NCI-H2171 (cell line): ENCODE measurements at places on chromosomes 6 and 20.

DNA sequence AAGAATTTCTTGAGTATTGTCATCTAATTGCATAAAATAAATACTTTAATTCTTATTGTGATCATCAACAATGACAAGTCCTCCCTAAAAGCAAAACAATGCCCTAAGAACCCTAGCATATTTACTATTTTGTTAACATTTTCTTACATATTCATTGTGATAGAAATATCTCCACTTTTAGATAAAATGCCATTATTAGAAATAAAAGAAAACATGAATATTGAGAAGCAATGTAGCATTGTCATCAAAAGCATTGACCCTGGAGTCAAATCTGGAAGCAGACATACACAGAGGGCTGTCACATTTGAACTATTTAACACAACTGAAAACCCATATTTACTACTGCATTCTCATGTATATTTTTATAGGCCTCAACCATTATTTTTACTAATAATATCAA is 257.7 kb downstream of the SYNE1 start:
- no peak for DNase-seq

- DNase-seq = no peak
These were observed 51.8 kb downstream of the UTRN start for GRCh38 chr6:144336900-144337299.

- no peak for DNase-seq
These were observed 37.6 kb upstream of the ZBP1 start for GRCh38 chr20:57657535-57658446.

GRCh38 chr6:113464960-113465359 is 392.2 kb upstream of the MARCKS start:
- DNase-seq = no peak

DNA sequence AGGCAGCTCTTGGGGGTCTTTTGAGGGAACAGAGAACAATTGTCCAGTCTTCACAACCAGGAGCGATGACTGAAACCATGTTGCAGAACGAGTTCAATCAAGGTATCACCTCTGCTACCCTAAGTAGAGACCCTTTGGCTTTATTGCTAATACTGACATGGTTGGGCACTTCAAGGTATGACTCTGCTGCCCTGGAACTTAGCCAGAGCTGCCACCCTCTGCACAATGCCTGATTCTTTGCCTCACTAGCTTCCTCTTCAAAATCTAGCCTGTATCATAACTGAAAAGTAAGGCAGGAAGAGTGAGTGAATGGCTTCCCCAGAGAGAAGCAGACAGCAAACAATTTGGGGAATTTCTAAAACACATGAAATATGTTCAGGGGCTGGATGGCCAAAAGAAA is 592.7 kb upstream of the NRSN1 start:
- DNase-seq = no peak

- no peak for DNase-seq
These were observed 208.7 kb downstream of the PHF3 start for GRCh38 chr6:63844287-63844686.

- no peak for DNase-seq
These were observed 96.2 kb downstream of the EYA4 start for GRCh38 chr6:133337308-133337707.

- no peak for DNase-seq
These were observed 25.8 kb upstream of the RTF2 start for GRCh38 chr20:56442389-56443365.

- DNase-seq = no peak
These were observed 13.4 kb downstream of the HLA-DOB start for GRCh38 chr6:32803416-32803815.

GRCh38 chr6:133906050-133906449 is 17.1 kb downstream of the TCF21 start:
- DNase-seq = no peak

GRCh38 chr20:61185841-61186601 is 66.0 kb upstream of the CDH4 start:
- no peak for DNase-seq

GRCh38 chr20:35502352-35502751 is 27.1 kb downstream of the C20orf173 start:
- no peak for DNase-seq

- no peak for DNase-seq
These were observed at the start of gene SYCP2 for GRCh38 chr20:59933296-59933848. TSS of gene SYCP2 (minus strand) at chr20:59933637. CDS start at chr20:59922413, 11,224 bp downstream.

DNA sequence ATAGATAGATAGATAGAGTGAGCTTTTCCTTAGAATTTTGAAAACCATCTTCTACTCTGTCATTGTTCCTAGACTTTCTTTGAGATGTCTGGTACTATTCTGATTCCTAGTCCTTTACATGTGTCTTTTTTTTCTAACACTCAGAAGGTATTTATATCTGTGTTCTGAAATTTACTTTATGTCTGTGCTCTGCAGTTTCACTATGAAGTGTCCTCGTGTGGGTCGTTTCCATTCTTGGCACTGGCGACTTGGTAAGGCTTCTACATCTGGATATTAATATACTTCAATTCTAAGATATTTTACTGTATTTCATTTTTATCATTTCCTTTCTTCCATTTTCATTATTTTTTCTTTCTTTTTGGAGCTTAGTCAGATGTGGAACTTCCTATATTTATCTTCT is 87.0 kb downstream of the FHL5 start:
- DNase-seq = no peak

- DNase-seq = no peak
These were observed 40.0 kb upstream of the LYRM2 start for GRCh38 chr6:89678531-89678930.
